Ovary (tissue), 10 donors: ENCODE measurements at places on chromosomes 2 and 18.

DNA sequence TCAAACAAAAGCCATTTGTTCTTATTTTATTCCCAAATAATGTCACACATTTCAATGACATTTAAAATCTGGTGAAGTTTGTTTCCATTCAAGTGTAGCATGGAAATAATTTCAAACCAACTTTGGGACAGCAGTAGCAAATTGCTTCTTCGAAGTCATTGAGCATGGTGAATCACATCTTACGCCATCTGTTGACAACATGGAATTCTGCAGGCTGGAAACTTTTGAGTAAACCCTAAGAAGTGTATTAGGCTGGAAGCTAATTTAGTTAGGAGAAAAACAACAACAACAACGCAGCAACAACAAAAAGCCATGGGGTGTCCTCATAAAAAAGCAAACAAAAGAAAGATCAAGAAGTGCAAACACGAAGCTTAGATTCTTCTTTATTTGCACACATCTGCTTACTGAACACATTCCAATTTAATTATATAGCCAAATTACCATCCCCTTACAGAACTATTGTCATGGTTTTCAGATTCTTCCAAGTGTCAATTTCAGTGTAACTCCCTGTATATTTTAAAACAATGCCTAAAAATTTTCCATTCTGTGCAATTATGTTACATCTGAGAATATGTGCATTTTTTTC is 659.0 kb upstream of the CDH7 start:
- DNase-seq = no peak

DNA sequence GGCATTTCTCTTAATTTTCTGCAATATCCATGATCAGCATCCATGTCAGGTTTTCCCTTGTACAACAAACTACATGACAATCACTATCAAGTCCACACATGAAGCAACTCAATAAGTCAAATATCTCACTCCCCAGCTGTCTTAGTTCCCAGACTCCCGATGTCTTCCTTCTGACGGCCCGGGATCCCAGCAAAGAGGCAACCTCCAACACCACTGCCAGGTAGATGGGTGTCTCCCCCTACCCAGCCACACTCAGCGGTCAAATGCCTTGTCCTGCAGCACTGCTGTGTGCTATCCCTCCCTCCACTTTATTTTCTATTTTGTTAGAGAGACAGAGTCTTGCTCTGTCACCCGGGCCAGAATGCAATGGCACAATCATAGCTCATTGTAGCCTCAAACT is 23.3 kb downstream of the TRABD2A start:
- DNase-seq = no peak

- DNase-seq = no peak
Measured at GRCh38 chr18:46068763-46069162, 3.3 kb downstream of the PSTPIP2 start.

GRCh38 chr18:30094556-30094955 is 948.0 kb downstream of the DSC3 start:
- no peak for DNase-seq

DNA sequence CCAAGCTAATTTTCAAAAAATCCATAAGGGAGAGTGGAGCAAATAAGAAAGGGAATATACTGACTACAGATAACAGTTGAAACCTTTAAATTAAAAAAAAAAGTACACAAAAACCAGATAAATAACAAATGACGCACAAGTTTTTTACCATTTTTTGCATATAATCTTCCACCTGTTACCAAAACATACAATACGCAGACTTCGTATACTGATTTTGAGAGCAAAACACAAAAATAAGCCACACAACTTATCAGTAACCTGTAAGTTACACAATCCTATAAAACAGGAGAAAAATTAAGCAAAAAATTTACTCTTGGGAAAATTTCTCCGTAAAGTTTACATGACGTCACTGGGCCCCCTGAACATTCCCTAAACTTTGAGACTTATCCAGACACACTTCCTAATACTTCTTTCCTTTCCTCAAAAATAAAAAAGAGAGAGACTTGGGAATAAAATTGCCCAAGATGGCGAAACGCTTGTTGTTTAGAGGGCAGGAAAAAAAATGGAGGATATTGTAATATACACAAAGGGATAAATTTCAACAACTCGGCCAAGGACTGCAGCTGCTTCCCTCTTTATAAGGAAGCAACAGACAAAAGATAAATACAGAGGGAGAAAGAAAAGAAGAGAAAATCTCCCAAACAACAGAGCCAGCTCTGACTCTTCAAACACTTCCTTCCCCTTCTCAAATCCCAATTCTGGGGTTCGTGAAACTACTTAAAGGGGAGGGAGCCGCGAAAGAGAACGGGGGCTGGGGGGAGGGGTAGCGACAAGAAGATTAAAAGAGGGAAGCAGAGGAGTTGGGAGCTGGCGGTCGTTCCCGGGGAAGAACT is 1.6 kb downstream of the BAZ2B start:
- no peak for DNase-seq

DNA sequence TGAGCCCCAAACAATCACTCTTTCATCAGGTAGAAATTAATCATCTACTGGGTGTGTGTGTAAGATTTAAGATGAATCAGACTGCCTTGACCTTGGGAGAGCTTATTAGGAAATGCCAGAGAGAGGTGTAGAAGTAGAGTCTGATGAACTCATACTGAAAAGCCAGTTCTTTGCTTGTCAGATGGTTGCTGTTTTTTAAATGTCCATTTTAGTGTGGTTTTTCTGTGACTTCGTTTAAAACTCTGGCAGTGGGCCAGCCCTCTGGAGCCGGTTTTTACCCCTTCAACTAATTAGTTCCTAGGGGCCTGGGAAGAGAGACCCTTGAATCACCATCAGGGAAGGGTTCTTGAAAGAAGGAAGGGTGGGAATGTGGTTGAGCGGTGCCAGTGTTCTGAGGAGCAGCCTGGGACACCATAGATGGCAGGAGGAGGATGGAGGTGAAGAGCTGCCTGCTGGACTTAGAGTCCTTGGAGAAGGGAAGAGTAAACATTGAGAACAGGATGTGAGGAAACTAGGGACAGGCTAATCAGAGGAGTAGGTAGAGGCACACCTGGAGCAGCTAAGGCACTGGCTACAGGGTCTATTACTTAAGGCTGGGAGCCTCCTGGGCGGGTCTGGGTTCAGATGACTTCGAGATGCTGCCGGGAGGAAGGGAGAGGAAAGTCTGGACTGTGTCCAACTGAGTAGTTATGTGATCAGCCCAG is 66.1 kb downstream of the LRRFIP1 start:
- no peak for DNase-seq

- no peak for DNase-seq
Measured at GRCh38 chr2:66761826-66762225, 326.9 kb downstream of the MEIS1 start.

DNA sequence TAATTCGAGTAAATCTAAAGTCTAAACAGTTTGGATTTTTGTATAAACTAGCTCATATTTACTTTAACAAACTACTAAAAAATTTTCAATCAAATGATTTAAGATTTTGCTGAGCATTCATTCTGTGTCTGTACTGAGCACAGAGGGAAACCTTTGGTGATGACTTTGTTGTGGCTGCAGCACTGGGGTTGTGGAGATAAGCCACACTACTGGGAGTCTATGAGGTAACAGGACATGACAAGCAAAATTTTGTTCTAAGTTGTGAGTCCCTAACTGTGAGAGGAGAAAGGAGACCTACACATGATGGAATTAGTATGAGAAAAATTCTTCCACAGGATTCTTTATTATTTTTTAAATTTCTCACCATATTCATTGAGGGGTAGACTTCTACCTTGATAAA is 933.7 kb upstream of the LRATD1 start:
- no peak for DNase-seq

GRCh38 chr2:240611601-240612210 is 13.6 kb upstream of the GPR35 start:
- no peak for DNase-seq

DNA sequence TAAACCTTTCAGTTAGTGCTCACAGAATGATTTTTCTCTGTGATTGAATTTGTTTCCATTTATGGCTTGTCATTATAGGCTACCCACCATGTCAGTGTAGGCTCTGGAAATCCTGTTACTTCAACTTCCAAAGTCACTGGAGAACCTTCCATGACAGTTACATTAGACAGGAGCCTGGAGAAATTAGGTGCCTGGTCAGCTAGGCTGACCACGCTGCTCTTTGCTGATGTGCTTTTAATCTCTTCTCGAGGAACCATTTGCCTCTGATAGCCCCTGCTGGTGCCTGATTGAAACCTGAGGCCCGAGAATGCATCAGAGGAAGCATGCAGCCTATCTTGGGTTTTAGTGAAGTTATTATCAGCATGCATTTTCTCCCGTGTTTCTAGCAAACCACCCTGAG is 29.6 kb upstream of the TTN start:
- no peak for DNase-seq

DNA sequence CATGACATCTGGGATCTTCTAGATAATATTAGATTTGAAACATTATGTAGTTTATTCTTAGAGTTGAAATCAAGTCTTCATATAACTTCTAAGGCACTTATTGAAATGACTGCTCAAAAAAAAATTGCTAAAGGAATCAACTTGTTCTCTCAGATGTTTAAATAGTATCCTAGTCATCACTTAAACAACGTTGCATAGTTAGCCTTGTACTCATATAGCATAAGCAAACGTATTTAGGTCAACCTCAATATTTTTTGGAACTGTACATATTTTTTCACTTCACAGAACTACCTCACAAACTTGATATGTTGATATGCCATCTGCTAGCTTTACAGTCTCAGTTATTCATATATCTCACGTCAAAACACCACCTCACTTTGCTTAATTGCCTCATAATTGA is 47.1 kb upstream of the CREB1 start:
- DNase-seq = no peak

- DNase-seq = no peak
Measured at GRCh38 chr18:63245600-63245999, 74.0 kb downstream of the BCL2 start.

DNA sequence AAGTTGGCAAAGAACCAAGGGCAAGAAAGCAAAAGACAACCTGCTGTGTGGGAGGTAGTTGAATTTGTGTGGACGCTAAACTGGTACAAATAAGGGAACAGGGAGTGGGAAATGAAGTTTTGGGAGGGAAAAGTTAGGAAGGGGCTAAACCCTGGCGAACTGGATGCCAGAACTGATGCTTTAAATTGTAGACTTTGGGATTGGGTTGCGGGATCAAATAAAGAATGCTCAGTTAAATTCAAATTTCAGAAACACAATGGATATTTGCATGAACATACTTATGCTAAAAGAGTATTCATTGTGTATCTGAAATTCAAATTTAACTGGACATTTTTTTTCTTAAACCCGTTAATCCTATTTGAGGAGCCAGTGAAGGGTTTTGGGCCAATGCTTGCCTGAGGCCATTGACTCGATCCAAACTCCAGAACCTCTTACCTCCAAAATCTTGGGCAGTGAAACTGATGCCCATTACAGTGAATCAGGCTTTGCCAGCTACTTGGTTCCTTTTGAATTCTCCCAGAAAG is 44.2 kb upstream of the YWHAQ start:
- DNase-seq = no peak

DNA sequence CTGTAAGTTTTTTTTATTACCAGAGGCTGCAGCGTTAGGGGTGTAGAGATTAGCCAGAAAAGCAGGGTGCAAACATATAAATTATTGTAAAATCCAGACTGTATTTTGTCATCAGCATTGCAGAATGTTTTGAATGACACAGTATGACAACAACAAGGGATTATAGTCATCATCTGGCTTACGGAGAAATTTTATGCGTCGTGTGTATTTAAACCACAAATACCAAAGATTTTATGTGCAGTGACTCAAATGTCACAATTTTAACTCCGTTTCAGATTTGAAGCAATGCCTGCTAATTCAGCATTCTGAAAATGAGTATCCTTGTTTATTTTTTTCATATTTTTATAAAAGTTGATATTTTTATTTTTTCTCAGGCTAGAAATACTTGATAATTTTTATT is 19.4 kb upstream of the TMX3 start:
- no peak for DNase-seq

GRCh38 chr18:22044474-22045220 is 124.7 kb upstream of the GATA6 start:
- DNase-seq = no peak
